NCI-H2081 treated with DMSO at 0.1 percent for 48 hours (cell line): ENCODE measurements at places on chromosomes 6 and 20.

DNA sequence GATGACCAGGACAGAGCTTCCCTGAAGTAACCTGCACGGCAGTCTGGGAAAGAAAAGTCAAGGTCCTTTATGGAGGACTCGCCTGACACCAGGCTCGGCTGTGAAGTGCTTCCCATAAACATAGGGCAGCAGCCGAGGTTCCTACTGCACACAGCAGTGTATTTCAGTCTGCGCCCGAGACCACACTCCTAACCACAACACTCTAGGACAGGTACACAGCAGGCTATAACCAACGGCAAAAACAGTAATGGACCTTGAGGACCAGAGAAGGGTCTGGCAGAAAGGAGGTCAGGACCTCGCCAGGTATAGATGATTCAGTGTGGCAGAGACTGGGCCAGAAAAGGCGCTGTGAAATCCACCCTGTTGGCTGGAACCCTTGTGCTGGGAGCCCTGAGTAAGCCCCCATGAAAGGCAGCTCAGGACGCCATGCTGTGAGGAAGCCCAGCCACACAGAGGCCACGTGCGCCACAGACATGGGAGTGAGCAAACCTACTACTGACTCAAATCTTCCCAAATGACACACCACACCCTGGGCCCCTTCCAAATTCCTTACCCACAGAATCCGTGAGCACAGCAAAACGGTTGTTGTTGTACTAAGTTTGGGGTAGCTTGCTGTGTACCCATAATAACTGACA, 129.6 kb upstream of the CST7 start:
- DNase-seq: no peak

- DNase-seq: no peak
Observed at GRCh38 chr20:10508060-10508459, 73.0 kb downstream of the SLX4IP start.

DNA sequence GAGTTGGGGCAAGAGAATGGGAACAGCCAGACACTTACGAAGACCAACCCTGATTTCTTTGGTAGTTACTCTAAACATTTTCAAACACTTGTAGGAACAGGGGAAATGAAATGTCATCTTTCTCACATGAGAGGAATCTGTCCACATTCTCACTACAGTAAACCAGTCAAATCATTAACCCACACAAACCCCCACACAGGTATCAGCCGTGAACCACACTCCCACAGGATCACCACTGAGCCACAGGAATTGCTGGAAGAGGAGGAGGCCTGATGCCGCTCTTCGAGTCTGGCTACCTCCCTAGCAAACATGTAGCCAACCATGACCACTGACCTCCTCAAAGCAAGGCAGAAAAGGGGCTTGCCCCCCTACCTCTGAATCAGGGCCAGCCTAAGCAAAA, 6.9 kb upstream of the RSPO3 start:
- no peak for DNase-seq

DNA sequence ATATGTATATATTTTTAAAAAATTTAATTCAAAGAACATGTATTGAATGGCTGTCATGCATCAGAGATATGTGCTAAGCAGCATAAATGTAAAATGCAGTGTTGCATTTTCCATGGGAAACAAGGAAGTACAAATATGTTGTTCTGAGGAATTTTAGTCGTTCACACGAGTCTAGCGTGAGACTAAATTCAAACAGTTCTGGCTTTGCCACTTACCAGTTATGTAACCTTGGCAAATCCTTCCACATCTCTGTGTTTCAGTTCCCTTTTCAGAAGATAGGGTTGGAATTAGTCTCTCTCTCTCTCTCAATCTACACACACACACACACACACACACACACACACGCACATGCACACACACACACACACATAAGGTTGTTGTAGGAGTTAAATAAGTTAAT, 305.4 kb downstream of the UTRN start:
- DNase-seq: no peak

DNA sequence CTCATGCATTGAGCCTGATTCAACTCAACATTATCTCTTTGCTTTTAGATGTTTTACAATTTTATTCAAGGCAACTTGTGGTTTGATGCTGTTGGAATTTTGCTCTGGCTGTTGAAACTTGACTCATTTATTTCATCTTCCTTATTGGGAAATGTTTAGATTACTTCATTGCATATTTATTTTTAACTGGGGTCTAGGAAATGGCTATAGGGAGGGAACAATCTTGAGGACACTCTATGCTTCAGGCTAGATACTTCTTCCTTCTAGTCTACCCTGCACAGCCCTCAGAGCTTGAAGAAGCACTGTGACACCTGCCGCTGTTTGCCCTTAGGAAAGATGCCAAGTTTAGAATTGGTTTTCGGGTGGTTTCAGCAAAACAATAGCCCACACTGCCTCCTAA, 183.4 kb downstream of the ADGRG6 start:
- no peak for DNase-seq

DNA sequence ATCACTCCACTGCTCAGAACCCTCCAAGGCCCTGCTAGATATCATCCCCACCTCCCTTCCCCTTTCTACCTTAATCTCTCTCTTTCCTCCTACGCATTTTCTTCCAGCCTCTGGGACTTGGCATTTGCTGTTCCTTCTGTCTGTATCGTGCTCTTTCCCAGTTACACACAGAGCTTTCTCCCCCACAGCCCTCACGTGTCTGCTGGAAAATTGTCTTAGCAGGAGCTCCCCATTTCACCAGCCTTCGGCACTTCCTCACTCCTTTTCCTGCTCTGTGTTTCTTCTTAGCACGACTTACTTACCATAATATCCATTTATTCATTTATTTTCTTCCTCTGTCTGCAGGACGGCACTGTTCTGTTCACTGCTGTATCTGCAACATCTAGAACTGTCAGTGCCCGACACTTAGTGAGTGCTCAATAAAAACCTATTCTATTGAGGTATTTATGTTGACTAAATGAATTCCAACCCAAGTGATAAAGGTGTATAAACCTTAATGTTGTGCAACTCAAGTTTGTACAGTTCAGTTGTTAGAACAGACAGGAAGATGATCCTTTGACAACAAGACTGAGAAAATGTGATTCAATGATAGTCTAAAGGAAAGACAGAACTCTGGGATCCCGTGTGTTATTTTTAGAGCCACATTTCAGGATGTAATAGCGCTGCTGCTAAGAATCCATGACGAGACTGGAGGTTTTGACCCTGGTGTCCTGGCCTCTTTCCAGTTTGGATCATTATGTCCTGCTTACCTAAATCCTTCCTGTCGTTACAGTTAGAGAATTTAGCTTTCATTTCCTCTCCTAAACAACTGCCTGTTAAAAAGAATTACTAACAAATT, 170.1 kb upstream of the LAMP5 start:
- DNase-seq: no peak

- DNase-seq: no peak
Observed at GRCh38 chr6:137487869-137488149, 6.4 kb downstream of the OLIG3 start.

DNA sequence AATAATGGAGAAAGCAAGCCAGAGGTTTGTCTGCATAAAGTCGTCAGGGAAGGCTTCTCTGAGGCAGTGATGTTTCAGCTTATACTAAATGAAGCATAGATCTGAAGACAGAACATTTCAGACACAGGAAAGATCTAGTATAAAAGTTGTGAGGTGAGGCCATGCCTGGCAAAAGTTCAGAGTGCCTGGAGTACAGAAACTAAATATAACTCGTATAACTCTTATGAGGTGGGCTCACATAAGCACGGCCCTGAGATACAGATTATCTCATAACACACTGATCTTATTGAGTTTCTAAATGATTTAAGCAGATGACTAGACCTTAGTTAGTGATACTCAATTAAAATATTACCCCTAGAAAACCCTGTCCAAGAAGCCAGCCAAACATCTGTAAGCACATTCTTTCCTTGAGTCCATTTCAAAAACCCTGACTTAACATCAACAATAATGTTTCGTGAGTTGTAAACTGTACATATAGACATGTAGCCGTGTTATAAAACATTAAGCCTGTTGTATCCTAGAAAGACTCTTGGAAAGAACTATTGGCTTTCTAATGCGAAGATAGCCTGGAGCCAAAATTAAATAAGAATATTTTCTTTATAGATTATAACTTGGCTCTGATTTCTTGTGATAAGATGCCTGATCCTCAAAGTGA, 667.6 kb downstream of the TENT5A start:
- DNase-seq: no peak

DNA sequence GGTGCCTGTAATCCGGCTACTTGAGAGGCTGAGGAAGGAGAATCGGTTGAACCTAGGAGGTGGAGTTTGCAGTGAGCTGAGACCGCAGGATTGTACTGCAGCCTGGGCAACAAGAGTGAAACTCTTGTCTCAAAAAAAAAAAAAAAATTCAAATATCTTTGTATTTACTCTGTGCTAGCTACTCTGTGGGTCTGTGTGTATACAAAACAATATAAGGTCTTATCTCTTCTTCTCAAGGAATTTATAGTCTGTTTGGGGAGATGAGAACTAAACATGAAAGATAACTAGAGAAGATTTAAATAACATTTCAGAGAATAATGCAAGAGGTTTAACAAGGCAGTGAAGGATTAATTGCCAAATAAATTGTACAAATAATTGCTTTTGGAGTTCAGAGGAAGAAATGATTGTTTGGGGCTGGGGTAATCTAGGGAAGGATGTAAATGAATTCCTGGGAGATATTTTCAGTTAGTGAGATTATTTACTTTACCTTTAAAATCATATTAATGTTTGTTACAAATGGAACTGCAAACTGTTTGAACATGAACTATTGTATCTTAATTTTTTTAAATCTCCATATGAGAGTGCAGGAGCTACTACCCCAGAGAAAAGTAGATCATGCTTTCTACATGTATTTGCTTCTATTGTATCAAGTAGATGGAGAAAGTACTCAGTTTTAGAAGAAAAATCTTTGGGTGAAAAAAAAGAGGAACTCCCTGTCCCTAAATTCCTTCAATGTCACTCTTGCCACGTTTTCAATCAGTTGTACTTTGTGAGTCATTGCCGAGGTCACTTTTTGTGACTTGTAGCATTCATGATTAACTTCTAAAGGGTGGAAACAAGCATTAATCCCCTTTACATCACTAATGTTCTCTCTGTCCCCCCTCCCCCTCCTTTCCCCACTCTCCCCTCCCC, 39.0 kb downstream of the NCOA3 start:
- no peak for DNase-seq
